ENCODE measurements at places on chromosomes 7 and 10.

DNA sequence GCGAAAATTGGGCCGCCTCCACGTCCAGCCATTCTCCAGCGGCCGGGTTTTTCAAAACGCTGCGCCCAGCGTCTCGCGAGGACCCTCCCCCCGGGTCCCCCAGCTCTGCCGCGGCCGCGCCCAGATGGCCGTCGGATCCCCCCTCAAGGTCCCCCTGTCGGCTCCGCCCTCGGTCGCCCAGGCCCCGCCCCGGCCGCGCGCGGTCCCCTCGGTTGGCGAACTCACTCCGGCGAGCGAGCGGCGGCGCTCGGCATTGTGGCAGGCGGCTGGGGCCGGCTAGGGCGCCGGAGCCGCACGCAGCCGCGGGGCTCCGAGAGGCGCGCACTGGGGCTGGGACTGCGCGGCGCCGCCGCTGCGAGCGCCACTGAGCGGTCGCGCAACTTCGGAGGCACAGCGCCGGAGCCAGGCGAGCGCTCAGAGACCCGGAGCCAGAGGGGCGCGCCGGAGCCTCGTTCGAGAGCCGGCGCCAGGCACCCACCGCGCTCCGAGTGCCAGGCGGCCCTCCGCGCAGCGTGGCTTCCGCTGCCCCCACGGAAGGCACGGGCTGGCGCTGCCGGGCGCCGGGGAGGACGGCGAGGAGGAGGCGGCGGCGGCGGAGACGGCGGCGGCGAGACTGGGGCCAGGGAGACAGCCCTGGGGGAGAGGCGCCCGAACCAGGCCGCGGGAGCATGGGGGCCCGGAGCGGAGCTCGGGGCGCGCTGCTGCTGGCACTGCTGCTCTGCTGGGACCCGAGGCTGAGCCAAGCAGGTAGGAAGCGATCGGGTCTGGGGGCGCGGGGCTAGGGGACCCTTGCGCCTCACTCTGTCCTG is at the start of gene UNC5B:
Gene UNC5B, plus strand, starts transcription at position 253 of the 809 bp plus-strand sequence. Its CDS starts 416 bp downstream, at position 669.
- DNase-seq = peak; percentile 90

DNA sequence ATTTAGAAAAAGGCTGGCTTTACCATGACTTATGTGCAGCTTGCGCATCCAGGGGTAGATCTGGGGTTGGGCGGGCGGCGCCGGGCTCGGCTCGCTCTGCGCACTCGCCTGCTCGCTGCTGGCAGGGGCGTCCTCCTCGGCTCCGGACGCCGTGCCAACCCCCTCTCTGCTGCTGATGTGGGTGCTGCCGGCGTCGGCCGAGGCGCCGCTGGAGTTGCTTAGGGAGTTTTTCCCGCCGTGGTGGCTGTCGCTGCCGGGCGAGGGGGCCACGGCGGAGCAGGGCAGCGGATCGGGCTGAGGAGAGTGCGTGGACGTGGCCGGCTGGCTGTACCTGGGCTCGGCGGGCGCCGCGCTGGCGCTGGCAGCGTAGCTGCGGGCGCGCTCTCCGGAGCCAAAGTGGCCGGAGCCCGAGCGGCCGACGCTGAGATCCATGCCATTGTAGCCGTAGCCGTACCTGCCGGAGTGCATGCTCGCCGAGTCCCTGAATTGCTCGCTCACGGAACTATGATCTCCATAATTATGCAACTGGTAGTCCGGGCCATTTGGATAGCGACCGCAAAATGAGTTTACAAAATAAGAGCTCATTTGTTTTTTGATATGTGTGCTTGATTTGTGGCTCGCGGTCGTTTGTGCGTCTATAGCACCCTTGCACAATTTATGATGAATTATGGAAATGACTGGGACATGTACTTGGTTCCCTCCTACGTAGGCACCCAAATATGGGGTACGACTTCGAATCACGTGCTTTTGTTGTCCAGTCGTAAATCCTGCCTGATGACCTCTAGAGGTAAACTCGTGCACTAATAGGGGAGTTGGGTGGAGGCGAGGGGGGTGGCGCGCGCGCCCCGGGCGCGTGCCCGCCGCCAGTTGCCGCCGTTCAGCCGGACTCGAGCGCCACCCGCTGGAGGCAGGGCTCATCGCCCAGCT is at the start of gene HOXA5:
Gene HOXA5, minus strand, starts transcription at position 659 of the 927 bp plus-strand sequence. Its CDS starts 74 bp downstream, at position 585.
- no peak for DNase-seq

DNA sequence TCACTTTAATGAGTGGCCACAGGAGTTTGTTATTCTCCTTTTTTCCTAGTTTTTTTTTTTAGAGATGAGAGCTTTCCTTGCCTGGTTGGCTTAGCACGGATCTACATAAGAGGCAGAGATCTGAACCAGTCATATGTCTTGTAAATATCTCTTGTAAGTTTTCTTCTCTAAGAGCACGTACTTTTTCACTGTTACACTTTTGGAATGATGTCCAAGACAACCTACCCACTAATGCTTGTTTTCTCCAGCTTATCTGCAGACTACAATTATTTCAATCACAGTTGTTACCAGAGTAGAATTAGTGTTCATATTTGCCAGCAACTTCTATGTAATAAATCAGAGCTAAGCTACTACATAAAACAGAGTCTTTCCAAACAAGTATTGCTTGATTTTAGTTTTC is 444.6 kb downstream of the KCNMA1 start:
- no peak for DNase-seq

DNA sequence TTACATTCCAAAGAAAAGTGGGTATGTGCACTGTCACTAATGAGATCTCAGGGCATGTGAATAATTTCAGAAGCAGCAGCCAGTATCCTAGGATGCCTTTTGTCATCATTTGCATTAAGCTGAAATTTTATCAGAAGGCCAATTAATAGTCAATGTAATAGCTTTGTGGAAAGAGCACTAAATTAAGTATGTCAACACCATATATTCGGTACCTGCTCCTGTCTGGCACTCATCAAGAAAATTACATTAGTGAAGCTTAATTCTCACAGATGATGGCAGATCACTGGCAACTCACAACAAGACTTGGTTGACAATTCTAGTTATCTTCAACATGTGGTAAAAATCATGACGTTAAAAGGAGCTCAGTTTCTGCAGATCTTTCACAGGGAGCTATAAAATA is 271.4 kb downstream of the PARD3 start:
- DNase-seq = no peak

GRCh38 chr10:70671619-70672164 is 614 bp upstream of the ADAMTS14 start:
- no peak for DNase-seq

- no peak for DNase-seq
Measured at GRCh38 chr7:142566271-142566670, 183.0 kb upstream of the PRSS1 start.

Measured in globus pallidus (tissue), 1 donor.